ENCODE measurements at places on chromosomes 6 and 20. TPM values are rescaled to one million over a fixed set of nuclear protein-coding genes. Genes with fewer than 3 reads are reported as not detected.

- DNase-seq = no peak
- H3K4me3 ChIP-seq = no peak overlapping the region
- no peaks in the 10 kb centered on the region for H3K36me3 ChIP-seq
- H3K4me1 ChIP-seq = no peaks in the 10 kb centered on the region
- no peak overlapping the region for H3K27ac ChIP-seq
- H3K27me3 ChIP-seq = no peaks in the 10 kb centered on the region
Measured at GRCh38 chr6:121247386-121247785, 86.9 kb downstream of the TBC1D32 start.

DNA sequence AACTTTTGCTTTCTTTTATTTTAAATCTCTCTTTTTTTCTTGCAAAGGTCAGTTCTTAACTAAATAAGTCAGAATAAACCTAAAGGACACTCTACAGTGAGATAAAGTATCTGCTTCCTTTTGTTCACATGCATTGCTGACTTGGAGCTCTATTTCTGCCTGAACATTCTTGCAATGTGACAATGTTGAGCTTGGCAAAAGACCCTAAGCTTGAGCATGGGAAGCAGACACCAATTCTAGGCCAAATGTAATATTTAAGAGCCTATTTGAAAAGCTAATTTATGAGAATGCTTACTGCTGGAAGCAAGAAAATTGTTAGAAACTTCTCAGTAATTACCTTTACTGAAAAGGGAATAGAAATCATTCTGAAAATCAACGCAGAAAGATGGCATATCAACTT lies 556.2 kb downstream of the CBLN4 start:
- no peak for DNase-seq
- H3K36me3 ChIP-seq = no peaks in the 10 kb centered on the region
- H3K27ac ChIP-seq = no peak overlapping the region

GRCh38 chr6:115582386-115582785 lies 478.3 kb downstream of the FRK start:
- no peaks in the 10 kb centered on the region for H3K27me3 ChIP-seq
- H3K4me3 ChIP-seq = no peak overlapping the region
- no peaks in the 10 kb centered on the region for H3K36me3 ChIP-seq
- DNase-seq = no peak
- H3K27ac ChIP-seq = no peak overlapping the region
- no peaks in the 10 kb centered on the region for H3K4me1 ChIP-seq

DNA sequence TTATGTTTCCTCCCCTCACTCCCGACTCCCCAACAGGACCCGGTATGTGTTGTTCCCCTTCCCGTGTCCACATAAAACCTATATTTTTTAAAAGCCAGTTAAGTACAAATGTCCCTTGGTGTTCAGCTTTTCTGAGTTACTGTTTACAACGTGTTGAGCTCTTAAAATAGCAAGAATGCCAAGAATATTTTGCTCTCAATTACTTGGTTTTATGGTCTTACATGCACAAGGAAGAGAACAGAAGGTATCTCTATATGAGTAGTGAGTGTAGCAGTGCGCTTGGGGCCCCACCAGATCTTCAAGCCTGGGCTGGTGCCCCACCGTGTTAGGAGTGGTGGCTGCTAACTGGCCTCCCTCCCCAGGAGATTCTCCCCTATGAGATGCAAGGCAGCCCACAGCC lies 75.3 kb downstream of the RIN2 start:
- no peak overlapping the region for H3K4me3 ChIP-seq
- no peaks in the 10 kb centered on the region for H3K27me3 ChIP-seq
- DNase-seq = no peak
- no peak overlapping the region for H3K27ac ChIP-seq
- no peaks in the 10 kb centered on the region for H3K36me3 ChIP-seq

GRCh38 chr6:100465701-100466409 lies 1.1 kb upstream of the SIM1 start:
- no peak for DNase-seq
- peaks cover 26% of the 10 kb centered on the region for H3K4me1 ChIP-seq
- H3K27me3 ChIP-seq = peaks cover 71% of the 10 kb centered on the region
- no peak overlapping the region for H3K4me3 ChIP-seq
- no peaks in the 10 kb centered on the region for H3K36me3 ChIP-seq

DNA sequence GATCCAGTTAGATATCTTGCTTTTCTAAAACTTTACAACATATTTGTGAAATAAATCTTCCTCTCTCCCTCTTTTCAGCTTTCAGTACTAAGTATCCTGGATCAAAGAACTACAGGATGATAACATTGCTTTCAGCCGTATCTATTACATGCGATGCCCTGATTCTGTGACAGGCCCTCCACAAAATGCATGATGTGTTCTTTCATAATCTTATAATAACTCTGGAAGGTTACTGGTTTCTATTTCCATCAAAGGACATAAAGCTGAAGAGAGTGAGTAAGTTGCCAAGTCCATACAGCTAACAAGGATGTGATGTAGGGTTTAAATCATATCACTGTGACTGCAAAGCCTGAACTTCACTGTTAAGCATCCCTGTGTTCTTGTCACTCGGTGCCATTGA lies 62.9 kb upstream of the ADGRG6 start:
- no peak overlapping the region for H3K27ac ChIP-seq
- H3K4me3 ChIP-seq = no peak overlapping the region

HLA-DQA1 gene
- total RNA-seq = 2.9 TPM

All from right atrium auricular region (tissue), 2 donors.